Germinal center (tissue), 1 donor: ENCODE measurements at places on chromosomes 4 and X.

- no peak for DNase-seq
These were observed 212.9 kb downstream of the TEX13C start for GRCh38 chrX:125532411-125533089.

- DNase-seq = no peak
These were observed 53.3 kb downstream of the NFKB1 start for GRCh38 chr4:102554482-102554881.

GRCh38 chrX:153457827-153458466 is 12.1 kb upstream of the TREX2 start:
- DNase-seq = no peak

- no peak for DNase-seq
These were observed 103.0 kb upstream of the MBNL3 start for GRCh38 chrX:132591719-132592275.

DNA sequence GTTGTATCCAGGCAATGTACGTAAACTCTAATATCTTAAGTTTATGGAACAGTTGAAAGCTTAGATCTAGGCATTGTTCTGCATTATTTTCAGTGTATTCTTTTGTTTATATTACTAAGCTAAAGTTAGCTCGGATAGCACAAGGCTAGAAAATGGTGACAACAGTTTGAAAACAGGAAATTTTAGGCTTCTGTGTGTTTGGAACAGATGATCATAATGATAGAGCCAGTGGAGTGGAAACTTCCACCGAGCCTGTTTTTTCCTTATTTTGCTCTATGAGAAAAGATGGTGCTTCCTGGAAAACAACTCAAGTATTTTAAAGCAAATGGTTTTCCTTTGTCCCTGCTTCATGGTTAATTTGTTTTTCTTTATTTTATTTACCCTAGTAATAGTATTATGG is 70.8 kb downstream of the GAB1 start:
- no peak for DNase-seq

DNA sequence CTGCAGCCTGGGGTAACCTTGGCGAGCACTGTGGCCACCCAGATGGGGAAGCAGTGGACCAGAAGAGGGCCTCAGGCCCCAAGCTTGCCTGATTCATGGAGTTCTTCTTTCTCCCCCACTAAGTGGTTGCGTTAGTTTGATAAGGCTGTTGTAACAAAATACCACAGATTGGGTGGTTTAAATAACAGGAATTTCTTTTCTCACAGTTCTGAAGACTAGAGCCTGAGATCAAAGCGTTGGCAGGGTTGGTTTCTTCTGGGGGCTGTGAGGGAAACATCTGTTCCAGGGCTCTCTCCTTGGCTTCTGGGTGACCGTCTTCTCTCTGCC is 105.7 kb upstream of the GATB start:
- no peak for DNase-seq

GRCh38 chr4:163003979-163004378 is 162.7 kb downstream of the NAF1 start:
- DNase-seq = no peak

- DNase-seq = no peak
These were observed 344.2 kb downstream of the MAPK10 start for GRCh38 chr4:86015412-86016350.

- DNase-seq = no peak
These were observed 358.5 kb downstream of the PCDH7 start for GRCh38 chr4:31078661-31079060.

- no peak for DNase-seq
These were observed 18.3 kb upstream of the ADAMTS3 start for GRCh38 chr4:72587334-72587733.

GRCh38 chr4:158315706-158316105 is 105.4 kb downstream of the TMEM144 start:
- DNase-seq = no peak

DNA sequence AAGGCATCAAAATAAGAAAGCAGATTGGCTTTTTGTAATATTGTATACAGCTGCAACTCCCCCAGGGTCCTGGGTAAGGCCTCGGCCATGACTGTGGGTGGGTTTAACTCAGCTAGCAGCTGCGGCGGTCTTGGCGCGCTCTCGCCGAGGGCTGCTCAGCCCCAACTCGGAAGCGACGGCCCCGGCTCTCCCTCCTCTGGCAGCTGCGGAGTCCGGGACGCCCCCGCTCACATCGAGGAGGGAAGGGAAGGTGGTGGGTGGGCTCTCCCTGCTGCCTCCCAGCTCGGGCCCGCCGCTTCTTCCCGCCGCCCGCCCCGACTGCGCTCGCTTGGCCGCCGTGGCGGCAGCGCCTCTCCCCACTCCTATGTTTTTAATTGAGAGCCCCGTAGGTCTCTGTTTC is 51.2 kb downstream of the GPR50 start:
- no peak for DNase-seq

- no peak for DNase-seq
These were observed 38.1 kb downstream of the LAMTOR3 start for GRCh38 chr4:99856166-99856565.

DNA sequence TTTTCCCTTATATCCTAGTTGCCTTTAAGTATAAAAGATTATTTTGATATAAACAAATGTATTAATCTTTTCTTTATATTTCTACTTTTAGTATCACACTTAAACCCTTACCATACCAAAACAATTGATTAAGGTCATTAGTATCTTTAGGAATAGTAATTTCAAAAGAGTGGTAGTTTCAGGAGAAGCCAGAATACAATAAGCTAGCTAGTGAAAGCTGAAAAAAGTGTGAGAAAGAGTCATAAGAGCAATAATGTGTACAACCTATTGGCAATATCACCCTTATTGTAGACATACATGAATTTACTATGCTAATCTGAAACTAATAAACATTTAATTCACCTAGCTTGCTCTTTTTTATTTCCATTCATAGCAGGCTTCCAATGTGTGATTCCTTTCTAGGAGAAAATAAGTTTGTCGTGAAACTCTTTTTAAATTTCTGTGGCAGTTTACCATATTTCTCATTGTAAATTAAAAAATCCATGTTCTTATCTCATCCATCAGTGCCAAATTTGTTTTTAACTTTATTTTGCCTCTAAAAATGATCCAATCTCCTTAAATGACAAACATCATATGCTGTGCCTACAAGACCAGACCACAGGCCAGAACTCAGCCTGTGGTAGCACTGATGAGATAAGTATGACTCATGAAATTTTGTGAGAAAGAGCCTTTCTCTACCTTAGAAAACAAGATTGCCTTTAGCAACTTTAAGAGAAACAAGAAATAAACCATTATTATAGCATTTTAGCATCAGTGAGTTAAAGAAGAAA is 8.1 kb downstream of the NEK1 start:
- no peak for DNase-seq

DNA sequence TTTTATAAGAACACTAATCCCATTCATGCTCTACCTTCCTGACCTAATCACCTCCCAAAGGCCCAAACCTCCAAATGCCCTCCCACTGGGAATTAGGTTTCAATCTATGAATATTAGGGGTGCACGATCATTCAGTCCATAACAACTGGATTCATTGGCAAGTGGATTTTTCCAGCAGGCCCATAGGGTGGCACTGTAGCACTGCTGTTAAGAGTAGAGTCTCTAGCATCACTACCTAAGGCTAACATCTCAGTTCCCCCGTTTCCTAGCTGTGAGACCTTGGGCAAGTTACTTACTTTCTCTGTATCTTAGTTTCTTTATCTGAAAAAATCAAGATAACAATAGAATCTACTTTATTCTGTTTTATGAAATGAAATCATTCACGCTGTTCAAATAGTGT is 315.8 kb downstream of the STIM2 start:
- no peak for DNase-seq

DNA sequence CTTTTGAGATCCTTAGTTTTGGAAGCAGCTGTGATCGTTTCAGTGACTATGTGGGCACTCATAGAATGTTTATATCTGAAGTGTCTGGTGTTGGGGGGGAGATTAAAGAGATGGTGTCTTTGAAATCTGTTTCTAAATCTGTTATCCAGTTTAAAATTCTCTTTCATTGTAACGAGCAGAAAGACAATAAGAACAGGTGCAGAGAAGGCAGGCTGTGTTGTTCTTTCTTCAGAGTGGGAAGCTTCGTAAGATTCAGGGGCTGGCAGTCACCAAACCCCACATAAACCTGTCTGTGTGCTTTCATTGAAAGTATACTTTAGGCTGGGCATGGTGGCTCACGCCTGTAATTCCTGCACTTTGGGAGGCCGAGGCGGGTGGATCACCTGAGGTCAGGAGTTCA is 16.3 kb upstream of the DHRSX start:
- no peak for DNase-seq

GRCh38 chr4:80186676-80187075 is 10.6 kb upstream of the PRDM8 start:
- no peak for DNase-seq

- DNase-seq = no peak
These were observed 14.6 kb upstream of the IL13RA2 start for GRCh38 chrX:115031989-115032388.
